NCI-H460 (cell line): ENCODE measurements at places on chromosomes 16 and 17. TPM values are rescaled to one million over a fixed set of nuclear protein-coding genes. Genes with fewer than 3 reads are reported as not detected.

DNA sequence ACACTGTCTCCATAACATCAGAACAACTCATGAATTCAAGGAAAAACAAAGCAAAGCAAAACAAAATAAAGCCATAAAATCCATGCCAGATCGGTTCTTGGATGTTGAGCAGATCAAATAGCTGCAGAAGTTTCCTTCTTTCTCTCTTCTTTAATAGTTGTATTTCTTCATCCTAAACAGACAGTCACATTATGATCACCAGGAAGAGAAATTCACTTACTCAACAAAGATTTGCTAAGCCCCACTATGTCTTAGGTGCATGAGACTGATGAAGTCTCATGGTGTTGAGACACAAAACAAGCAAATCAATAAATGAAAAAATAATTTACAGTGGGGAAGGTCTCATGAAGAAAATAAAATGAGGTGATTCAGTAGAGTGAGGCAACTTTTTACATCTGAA is 72.8 kb downstream of the WIPI1 start:
- DNase-seq, result no peak

- no peak for DNase-seq
Measured at GRCh38 chr16:49834531-49835151, 21.3 kb downstream of the ZNF423 start.

Gene GINS2
- total RNA-seq, result 2.6 and 3.1 TPM in 2 replicates

DNA sequence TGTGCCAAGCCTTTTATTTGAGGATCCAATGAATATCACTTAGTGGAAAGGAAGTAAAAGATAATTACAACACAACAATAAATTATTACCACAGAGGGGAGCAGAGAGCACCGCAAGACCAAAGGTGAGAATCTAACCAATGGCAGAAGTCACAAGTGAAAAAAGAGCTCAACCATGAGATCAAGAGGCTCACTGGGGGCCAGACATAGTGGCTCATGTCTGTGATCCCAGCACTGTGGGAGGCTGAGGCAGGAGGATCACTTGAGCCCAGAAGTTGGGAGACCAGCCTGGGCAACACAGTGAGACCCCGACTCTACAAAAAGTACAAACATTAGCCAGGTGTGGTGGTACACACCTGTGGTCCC is 17.7 kb downstream of the ANKRD11 start:
- DNase-seq, result no peak

DNA sequence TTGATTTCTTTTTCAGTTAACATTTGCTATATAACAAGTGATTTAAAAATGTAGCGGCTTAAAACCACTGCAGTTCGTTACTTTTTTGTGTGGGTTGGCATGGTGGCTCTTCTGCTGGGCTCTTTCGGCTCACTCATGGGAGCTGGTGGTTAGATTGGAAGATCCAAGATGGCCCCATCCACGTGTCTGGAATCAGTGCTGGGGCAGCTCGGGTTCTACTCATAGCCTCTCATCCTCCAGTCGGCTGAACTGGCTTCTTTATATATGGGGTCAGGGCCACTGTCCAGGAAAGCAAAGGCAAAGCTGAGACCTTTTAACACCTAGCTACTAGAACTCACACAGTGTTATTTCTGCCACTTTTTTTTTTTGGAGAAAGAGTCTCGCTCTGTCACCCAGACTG is 73.8 kb downstream of the SNX29 start:
- DNase-seq, result no peak

Gene AGRP
- not detected in 2 replicates for total RNA-seq

Gene TMEM114
- total RNA-seq, result not detected in 2 replicates

- no peak for DNase-seq
Measured at GRCh38 chr17:39332092-39332491, 69.3 kb downstream of the FBXL20 start.

DNA sequence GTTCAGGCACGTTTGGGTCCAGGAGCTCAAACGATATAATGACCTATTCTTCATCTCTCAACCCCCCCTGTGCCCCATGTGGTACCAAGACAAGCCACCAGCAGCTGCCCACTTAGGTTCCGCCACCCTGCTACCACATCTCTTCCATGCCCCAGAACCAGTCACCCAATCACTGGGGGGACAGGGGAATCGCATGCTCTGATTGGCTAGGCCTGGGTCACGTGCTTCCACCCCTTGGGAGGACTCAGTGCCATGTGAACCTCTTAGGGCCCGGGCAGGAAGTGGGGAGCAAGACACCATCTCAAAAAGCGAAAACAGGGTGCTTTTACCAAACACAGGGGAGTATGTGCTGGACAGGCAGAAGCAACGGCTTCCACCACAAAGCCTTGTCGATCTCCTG is 91.3 kb downstream of the KATNIP start:
- no peak for DNase-seq

DNA sequence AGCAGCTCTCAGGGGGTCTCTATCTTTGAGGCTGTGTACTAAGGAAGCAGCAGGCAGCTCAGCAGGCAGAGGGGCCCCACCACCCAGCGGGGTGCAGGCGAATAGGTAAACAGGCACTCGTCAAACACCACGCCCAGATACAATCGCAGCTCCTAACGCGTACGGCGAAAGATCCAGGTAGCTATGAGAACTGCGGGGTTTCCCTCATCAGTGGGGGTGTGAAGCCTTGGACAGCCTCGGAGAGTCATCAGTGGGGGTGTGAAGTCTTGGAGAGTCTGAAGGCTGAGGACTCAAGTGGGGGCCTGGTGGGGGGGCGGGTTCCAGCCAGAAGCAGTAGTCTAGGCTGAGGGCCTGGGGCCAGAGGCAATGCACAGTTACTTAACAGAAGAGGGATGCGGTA is 69.0 kb downstream of the RTN4RL1 start:
- DNase-seq, result no peak

- no peak for DNase-seq
Measured at GRCh38 chr17:54307351-54307750, 484.6 kb downstream of the KIF2B start.

- DNase-seq, result no peak
Measured at GRCh38 chr16:69703638-69704037, 22.7 kb downstream of the NQO1 start.

Gene OMG
- not detected in 2 replicates for total RNA-seq

- DNase-seq, result no peak
Measured at GRCh38 chr17:5263441-5263840, 18.6 kb upstream of the RABEP1 start.

DNA sequence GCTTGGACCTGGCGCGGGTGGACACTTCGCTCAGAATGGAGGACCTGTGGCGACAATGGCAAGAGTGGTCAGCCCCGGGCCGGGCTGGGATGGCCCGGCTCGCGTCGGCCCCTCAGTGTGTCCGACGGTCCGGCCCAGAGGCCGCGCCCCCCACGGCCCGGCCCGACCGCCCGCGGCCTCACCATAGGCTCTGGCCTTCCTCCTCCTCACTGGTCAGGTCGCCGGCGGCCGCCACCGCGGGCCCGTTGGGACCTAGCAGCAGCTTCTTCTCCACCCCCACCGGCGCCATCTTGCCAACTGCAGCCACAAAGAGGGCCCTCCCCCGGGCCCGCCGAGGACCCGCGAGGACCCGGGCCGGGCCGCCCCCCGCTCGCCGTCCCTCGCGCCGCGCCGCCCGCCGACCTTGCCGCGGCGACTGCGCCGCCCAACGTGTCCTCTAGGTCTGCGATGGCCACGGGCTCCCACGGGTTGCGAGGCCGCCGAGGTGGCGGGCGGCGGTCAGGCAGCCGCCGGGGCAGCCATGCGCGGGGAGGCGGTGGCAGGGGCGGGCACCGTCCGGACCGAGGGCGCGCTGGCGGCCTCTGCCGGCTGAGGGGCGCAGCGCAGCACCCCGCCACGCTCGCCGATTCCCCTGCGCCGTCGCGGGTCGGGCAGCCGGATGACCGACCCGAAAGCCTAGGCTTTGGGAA is at the start of gene DYNC1LI2:
TSS of gene DYNC1LI2 (minus strand) at position 307 of the 689 bp plus-strand sequence. CDS start at position 289, 18 bp downstream.
- DNase-seq, result peak; percentile 71

Gene VMO1
- not detected in 2 replicates for total RNA-seq

GRCh38 chr17:59762049-59762823 is 54.8 kb downstream of the VMP1 start:
- DNase-seq, result no peak

Gene CHP2
- not detected in 2 replicates for total RNA-seq

DNA sequence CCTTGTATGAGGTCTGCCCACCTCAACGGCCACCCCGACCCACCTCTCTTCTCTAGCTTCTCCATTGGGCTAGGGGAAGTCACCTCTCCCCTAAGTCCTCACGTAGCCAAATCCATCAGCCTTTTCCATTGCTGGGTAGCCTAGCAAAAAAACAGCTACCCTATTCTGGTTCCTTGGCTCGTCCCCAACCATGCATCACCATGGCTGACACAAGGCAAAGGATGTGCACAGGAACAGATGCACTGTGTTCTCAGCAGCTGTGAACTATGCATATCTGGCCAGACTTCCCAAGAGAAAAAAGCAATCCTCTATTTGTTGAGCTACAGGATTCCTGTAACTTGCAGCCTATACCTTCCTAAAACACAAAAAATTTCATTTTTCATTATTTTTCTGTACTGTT is 22.0 kb upstream of the FLCN start:
- DNase-seq, result no peak

GRCh38 chr17:72998343-72998742 is 94.1 kb downstream of the SLC39A11 start:
- DNase-seq, result no peak

Gene KRT27
- not detected in 2 replicates for total RNA-seq

DNA sequence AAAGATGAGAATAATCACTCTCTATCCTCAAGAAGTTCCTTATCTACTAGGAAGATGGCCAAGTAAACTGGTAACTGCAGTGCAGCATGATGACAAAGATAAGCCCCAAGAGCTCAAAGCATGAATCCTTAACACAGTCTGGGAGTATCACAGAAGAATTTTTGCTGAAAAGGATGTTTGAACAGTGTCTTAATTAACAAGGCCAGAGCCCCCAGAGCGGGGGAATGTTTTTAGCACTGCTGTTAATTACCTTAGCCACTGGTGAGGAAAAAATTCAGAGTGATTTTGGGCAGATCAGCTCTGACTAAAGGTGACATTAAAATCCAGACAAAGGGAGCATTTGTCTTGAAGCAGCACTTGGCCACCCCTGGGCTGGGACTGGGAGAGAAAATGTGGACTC is 30.1 kb downstream of the ADAMTS18 start:
- DNase-seq, result no peak

GRCh38 chr17:69356625-69357024 is 29.7 kb upstream of the ABCA5 start:
- no peak for DNase-seq

DNA sequence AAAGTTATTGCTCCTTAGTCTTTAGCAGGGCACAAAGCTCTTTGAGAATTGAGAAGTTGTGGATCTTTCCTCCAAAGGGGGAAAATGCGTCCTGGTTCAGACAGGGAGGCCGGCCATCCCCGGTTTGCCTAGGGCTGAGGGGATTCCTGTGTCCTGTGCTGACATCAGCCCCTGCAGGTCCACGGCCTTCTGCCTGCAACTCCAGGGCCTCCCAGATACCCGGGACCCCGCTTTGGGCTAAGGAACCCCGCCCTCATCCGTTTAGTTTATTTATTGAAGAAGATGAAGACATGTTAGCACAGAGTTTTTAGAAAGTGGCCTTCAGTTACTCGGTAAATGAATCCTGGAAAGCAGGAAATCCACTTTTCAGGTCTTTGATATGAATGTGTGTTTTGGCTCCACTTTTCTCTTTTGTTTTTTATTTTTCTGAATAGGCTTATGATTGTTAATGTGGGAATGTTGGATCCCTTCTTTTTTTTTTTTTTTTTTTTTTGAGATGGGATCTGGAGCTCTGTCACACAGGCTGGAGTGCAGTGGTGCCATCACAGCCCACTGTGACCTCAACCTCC is 65.6 kb downstream of the CRISPLD2 start:
- DNase-seq, result no peak

DNA sequence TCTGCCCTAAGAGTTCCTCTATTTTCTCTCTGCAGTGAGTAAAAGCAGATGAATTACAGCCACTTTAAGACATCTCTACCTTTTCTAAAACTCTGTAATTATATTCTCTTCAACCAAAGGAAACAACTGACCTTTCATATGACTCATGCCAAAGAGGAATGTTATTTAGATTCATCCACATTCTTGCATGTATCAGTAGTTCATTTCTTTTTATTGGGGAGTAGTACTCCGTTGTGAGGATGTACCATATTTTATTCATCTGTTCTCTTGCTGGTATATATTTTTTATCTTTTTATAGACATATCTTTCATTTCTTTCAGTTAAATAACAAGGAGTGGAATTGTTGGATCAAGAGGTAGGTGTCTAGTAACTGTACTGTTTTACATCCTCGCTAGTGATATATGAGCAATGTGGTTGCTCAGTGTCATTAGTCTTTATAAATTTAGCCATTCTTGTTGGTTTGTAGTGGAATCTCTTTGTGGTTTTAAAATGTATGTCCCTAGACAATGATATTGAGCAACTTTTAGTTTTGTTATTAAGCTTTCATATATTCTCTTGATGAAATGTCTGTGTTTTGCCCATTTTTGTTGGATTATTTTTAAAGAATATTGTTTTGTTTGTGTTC is 7.8 kb upstream of the MYH8 start:
- DNase-seq, result no peak

Gene TEKT1
- not detected in 2 replicates for total RNA-seq

- no peak for DNase-seq
Measured at GRCh38 chr16:81319221-81319912, 4.6 kb downstream of the GAN start.

DNA sequence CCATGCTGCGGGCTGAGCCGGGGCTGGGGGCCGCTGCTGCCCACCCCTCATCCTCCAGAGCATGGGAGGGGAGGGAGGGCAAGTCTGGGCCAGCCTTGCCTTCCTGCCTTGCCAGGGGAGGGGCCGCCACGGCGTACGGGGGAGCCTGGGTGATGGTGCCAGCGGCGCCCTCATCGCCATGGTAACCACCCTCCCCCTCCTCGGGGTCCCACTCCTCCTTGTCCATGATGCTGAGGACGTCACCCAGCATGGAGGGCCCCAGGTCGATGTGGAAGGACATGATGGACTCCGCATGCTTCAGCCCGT is 23.9 kb upstream of the CPSF4L start:
- no peak for DNase-seq

DNA sequence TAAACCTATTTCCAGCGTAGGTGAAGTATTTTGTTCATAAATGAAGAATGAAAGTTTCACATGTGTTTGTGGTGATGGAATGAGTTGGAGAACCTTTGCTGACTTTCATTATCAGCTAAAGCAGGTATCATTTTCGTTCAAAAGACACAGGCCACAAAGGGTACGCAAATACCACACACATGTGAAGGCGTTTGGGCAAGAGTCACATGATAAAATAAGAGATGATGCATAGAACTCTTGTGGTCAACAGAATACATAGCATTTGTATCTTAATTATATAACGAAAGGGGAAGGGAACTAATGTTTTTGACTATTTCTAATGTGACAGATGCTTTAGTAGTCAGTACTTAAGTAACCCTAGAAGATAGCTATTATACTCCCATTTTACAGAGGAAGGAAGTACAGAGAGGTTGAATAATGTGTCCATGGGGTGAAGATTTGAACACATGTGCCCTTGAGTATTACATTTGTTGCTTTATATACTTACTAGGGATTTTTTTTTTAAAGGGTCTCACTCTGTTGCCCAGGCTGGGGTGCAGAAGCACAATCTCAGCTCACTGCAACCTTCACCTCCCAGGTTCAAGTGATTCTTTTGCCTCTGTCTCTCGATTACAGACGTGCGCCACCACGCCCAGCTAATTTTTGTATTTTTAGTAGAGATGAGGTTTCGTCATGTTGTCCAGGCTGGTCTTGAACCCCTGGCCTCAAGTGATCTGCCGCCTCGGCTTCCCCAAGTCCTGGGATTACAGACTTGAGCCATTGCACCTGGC is 4.8 kb downstream of the RPA1 start:
- no peak for DNase-seq

- DNase-seq, result no peak
Measured at GRCh38 chr17:39777534-39778365, 40.0 kb downstream of the GRB7 start.

Gene PLXDC1
- total RNA-seq, result 0.10 TPM in 1 of 2 replicates, not detected in the other

GRCh38 chr16:67563708-67564468 is 1.6 kb downstream of the CTCF start:
- DNase-seq, result peak; percentile 35

Gene ACOX1
- 24.9 and 28.4 TPM in 2 replicates for total RNA-seq

Gene ZG16
- not detected in 2 replicates for total RNA-seq

Gene SPN
- not detected in 2 replicates for total RNA-seq
